Activated effector memory CD4-positive, alpha-beta T cell treated with Interleukin-2 at 50 U/mL for 16 hours (primary cell): ENCODE measurements at places on chromosomes 5 and 9.

DNA sequence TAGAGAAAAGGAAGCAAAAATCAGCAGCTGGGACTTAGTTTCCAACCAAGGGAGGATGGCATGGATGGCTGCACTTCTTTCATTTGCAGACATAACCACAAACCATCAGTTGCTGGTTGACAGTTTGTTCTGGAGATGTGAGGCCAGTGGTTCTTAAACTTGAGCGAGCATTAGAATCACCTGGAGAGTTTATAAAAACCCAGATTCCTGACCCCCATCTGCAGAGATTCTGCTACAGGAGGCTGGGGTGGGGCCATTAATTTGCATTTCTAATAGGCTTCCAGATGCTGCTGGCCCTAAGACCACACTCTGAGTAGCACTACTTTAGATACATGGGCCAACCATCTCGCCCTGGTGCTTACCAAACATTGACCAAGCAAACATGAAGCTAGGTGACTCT lies 60.8 kb downstream of the MARCHF3 start:
- DNase-seq, result no peak

- no peak for DNase-seq
Observed at GRCh38 chr5:73363911-73364730, 84.5 kb downstream of the FOXD1 start.

GRCh38 chr5:59506285-59506877 lies 387.1 kb downstream of the PDE4D start:
- DNase-seq, result no peak

GRCh38 chr5:42026446-42026845 lies 101.4 kb downstream of the FBXO4 start:
- DNase-seq, result no peak

- no peak for DNase-seq
Observed at GRCh38 chr5:134877159-134877558, 3.0 kb downstream of the TXNDC15 start.
